ENCODE measurements at places on chromosomes 1 and 21. TPM values are rescaled to one million over a fixed set of nuclear protein-coding genes. Genes with fewer than 3 reads are reported as not detected.

Gene CR2
- not detected for total RNA-seq

DNA sequence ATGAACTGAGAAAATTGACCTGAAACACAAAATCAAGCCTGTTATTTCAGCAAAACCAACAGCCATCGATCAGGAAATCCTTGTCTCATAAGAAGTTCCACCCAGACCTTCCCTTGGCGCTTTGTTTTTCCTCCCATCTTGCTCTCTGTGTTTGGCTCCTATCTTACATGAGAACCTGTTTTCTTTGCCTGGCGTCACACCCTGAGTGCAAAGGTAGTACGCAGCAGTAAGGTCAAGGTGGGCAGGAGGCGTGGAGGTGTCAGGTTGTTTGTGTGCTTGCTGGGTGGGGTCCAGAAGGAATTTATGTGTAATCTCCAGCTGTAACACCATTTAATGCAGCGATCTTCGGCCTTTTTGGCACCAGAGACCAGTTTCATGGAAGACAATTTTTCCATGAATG, 50.5 kb downstream of the C1orf21 start:
- H3K36me3 ChIP-seq: no peaks in the 10 kb centered on the region
- no peaks in the 10 kb centered on the region for H3K4me1 ChIP-seq
- H3K4me3 ChIP-seq: no peak overlapping the region
- H3K27ac ChIP-seq: no peak overlapping the region
- no peak for DNase-seq
- no peaks in the 10 kb centered on the region for H3K27me3 ChIP-seq

GRCh38 chr1:175364424-175365076, 172.0 kb upstream of the KIAA0040 start:
- no peak overlapping the region for H3K4me3 ChIP-seq
- H3K36me3 ChIP-seq: no peaks in the 10 kb centered on the region
- H3K4me1 ChIP-seq: no peaks in the 10 kb centered on the region
- no peak overlapping the region for H3K27ac ChIP-seq
- DNase-seq: no peak

Gene LRRC38
- not detected for total RNA-seq

Gene MCOLN3
- total RNA-seq: 0.34 TPM

GRCh38 chr1:218809625-218810024, 364.1 kb upstream of the LYPLAL1 start:
- H3K4me3 ChIP-seq: no peak overlapping the region
- H3K27me3 ChIP-seq: no peaks in the 10 kb centered on the region
- no peak overlapping the region for H3K27ac ChIP-seq
- no peaks in the 10 kb centered on the region for H3K36me3 ChIP-seq

DNA sequence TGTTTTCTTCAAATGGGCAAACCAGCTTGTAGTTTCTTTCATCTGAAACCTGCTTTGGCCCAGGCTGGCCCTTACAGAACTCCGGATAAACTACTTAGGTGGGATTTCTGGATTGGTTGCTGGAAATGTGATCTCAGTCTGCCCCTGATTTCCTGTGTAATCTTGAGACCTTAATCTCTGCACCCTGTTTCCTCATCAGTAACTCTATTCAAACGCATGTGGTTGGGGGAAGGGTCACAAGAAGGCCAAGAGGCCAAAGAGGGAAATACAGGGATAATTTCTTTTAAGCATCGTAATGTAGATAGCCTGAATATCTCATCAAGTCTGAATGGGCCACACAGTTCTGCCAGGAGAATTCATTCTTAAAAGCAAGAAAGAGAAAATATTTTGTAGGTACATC, 483.6 kb downstream of the LTN1 start:
- H3K4me1 ChIP-seq: no peaks in the 10 kb centered on the region
- no peak overlapping the region for H3K4me3 ChIP-seq
- peaks cover 5% of the 10 kb centered on the region for H3K36me3 ChIP-seq
- H3K27me3 ChIP-seq: no peaks in the 10 kb centered on the region
- H3K27ac ChIP-seq: no peak overlapping the region
- DNase-seq: no peak

DNA sequence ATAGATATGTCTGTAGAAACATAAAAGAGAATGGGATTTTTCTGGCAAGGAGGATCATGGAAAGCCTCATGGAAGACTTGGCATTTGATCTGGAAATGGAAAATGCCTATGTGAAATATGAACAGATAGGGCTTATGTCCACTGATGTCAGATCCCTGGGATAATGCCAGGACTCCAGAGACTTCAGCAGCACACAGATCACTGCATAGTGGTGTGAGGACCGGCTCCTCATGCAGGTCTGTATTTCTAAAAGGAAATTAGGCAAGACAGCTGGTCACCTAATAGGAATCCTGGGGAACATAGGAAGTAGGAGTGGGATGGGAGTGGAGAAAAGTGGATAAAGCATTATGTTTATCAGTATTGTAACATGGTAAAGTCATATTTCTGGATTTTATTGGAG, 56.8 kb upstream of the IPO9 start:
- H3K27ac ChIP-seq: peak overlapping the region; percentile 57
- peaks cover 52% of the 10 kb centered on the region for H3K36me3 ChIP-seq
- H3K27me3 ChIP-seq: no peaks in the 10 kb centered on the region
- no peak for DNase-seq
- peaks cover 67% of the 10 kb centered on the region for H3K4me1 ChIP-seq
- no peak overlapping the region for H3K4me3 ChIP-seq

DNA sequence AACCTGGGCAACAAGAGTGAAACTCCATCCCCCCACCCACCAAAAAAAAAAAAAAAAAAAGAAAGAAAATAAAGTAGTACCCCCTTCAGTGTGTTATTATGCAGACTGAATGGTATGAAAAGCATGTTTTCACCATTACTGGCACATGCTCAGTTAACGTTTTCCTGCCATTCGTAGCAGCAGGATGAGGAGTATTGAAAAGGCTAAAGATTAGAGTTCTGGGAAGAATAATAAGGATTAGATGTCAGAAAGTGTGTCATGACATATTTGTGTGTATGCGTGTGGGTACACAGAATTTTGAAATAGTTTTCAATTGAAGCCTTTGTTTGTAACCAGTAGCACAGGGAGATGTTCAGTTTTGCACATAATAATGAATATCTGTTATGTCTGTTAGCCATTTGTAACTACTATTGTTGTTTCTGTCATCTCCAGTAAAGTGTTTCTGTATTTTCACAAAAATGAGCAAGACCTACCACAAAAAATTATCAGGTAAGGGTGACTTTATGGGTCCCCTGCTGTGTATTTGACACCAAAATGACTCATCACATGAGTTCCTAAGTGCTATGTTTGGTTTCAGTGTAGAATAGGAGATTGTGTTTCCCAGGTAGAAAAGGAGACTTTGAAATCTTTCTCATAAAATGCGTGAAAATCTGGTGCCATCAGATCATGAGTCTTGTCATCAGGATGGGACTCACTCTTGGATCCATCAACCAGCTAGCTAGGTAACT, 358.9 kb downstream of the DISC1 start:
- H3K36me3 ChIP-seq: no peaks in the 10 kb centered on the region
- DNase-seq: no peak
- no peaks in the 10 kb centered on the region for H3K27me3 ChIP-seq
- no peak overlapping the region for H3K4me3 ChIP-seq

GRCh38 chr1:160954158-160955104, at the start of gene ITLN2:
ITLN2 (minus strand) TSS chr1:160954809; CDS start chr1:160954741, 68 bp downstream.
- DNase-seq: no peak
- no peaks in the 10 kb centered on the region for H3K36me3 ChIP-seq
- H3K27ac ChIP-seq: no peak within 1 kb of the TSS
- no peaks in the 10 kb centered on the region for H3K4me1 ChIP-seq
- no peaks in the 10 kb centered on the region for H3K27me3 ChIP-seq
- no peak within 1 kb of the TSS for H3K4me3 ChIP-seq

GRCh38 chr1:213448776-213449175, 397.7 kb downstream of the RPS6KC1 start:
- H3K27ac ChIP-seq: no peak overlapping the region
- H3K4me3 ChIP-seq: no peak overlapping the region
- H3K27me3 ChIP-seq: peaks cover 10% of the 10 kb centered on the region
- no peaks in the 10 kb centered on the region for H3K4me1 ChIP-seq
- no peaks in the 10 kb centered on the region for H3K36me3 ChIP-seq

Gene DENND1B
- 10.2 TPM for total RNA-seq

DNA sequence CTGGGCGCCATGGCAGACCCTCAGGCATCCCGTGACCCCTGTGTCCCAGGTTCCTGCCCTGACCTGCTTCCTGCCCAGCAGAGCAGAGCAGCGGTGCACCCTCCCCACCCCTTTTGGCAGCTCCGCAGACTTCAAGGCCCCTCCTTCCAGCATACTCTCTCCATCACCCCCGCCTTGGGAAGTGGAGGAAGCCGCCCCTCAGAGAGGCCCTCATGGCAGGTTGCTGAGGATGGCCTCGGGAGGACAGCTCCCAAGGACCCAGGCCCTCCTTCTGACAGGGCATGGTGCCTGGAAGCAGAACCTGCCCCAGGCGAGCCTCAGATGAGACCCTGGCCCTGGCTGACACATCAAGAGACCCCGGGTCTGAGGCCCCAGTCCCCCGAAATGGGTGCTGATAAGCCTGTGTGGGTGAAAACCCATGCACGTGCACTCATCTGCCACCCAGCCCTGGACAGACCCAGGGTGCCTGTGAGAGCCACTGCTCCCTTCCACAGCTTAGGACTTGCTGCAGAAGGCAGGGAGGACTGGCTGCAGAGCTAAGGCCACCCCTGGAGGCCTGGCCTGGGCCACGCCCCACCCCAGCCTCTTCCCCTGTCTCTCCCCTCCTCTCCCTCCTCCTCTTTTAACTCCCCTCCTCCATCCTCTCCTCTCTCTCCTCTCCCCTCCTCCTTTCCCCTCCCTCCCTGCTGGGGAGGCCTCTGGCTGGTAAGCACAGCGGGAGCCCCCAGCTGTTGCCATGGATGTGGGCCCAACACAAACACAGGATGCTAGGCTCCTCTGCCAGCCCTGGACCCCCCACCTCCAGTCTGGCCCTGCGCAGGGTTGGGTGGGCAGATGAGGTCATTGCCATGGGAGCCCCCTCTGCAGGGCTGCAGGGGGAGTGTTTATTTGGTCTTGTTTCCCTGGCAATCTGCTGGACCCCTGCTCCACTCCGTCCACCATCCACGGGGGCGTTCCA, 33.7 kb downstream of the WNT9A start:
- no peak overlapping the region for H3K4me3 ChIP-seq
- peaks cover 3% of the 10 kb centered on the region for H3K36me3 ChIP-seq
- no peak for DNase-seq
- peaks cover 54% of the 10 kb centered on the region for H3K4me1 ChIP-seq

DNA sequence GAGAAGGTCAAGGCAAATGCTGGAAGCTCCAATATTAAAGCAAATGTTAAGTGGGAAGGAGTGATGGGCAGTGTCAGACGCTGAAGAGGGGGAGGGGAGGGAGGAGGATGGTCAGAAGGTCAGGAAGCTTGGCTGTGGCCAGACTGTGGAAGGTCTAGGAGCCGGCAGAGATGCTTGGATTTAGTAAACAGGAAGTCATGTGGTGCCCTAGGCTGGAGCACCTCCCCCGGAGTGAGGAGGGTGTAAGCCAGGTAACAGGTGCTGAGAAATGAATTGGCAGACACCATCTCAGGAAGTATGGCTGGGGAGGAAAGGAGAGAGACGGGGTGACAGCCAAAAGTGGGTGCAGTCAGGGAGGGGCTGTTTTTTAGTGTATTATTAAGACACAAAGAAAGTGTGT, 17.7 kb downstream of the CSMD2 start:
- no peaks in the 10 kb centered on the region for H3K27me3 ChIP-seq
- no peaks in the 10 kb centered on the region for H3K36me3 ChIP-seq
- no peak overlapping the region for H3K27ac ChIP-seq
- H3K4me3 ChIP-seq: no peak overlapping the region

Gene TBX15
- 3.1 TPM for total RNA-seq

Gene FHAD1
- not detected for total RNA-seq

Gene KCNJ9
- total RNA-seq: not detected

- no peak for DNase-seq
- no peaks in the 10 kb centered on the region for H3K27me3 ChIP-seq
- no peak overlapping the region for H3K27ac ChIP-seq
- peaks cover 8% of the 10 kb centered on the region for H3K4me1 ChIP-seq
Observed at GRCh38 chr1:232634096-232634495, 4.2 kb upstream of the SIPA1L2 start.

GRCh38 chr1:10679496-10680220, 116.8 kb downstream of the CASZ1 start:
- H3K4me3 ChIP-seq: no peak overlapping the region
- no peaks in the 10 kb centered on the region for H3K36me3 ChIP-seq
- peaks cover 17% of the 10 kb centered on the region for H3K4me1 ChIP-seq
- no peaks in the 10 kb centered on the region for H3K27me3 ChIP-seq
- no peak for DNase-seq
- no peak overlapping the region for H3K27ac ChIP-seq

- DNase-seq: no peak
- H3K4me3 ChIP-seq: no peak overlapping the region
- no peaks in the 10 kb centered on the region for H3K36me3 ChIP-seq
- no peak overlapping the region for H3K27ac ChIP-seq
- no peaks in the 10 kb centered on the region for H3K4me1 ChIP-seq
Observed at GRCh38 chr1:202123336-202123813, 658 bp downstream of the GPR37L1 start.

DNA sequence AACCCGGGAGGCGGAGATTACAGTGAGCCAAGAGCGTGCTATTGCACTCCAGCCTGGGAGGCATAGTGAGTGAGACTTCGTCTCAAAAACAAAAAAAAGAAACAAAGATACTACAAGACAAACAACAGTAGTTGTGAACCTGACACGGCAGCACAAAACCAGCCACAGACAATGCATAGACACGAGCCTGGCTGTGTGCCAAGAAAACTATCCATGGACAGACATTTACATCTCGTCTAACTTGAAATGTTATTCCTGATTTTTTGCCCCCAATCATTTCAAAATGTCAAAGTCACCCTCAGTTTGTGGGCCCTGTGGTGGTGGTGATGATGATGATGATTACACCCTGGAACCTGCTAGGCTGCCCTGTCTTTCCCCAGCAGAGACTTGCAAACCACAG, 6.3 kb downstream of the KLHL21 start:
- H3K36me3 ChIP-seq: peaks cover 22% of the 10 kb centered on the region
- peak overlapping the region; percentile 38 for H3K27ac ChIP-seq
- no peak for DNase-seq
- no peak overlapping the region for H3K4me3 ChIP-seq
- peaks cover 19% of the 10 kb centered on the region for H3K4me1 ChIP-seq

Data from osteocyte (in vitro differentiated cells).